IPS-NIHi11 (cell line): ENCODE measurements at places on chromosomes 13 and 19.

GRCh38 chr13:77511552-77511951, 24.0 kb upstream of the SCEL start:
- DNase-seq: no peak

GRCh38 chr19:49506575-49507105, 5.8 kb upstream of the FCGRT start:
- DNase-seq: peak; percentile 84

GRCh38 chr19:6011794-6012193, 33.9 kb upstream of the RANBP3 start:
- no peak for DNase-seq

DNA sequence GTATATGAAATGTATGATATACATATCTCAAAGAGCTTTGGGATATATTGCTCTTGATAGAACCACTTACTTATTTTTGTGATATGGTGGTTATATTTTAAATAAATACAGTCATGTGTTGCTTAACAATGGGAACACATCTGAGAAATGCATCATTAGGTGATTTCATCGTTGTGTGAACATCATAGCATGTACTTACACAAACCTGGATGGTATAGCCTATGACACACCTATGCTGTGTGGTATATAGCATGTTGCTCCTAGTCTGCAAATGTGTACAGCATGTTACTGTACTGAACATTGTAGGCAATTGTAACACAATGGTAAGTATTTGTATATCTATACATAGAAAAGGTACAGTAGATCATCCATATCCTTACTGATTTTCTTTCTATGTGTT, 7.7 kb downstream of the RB1 start:
- no peak for DNase-seq

- DNase-seq: no peak
These were observed 4.7 kb upstream of the ZNF813 start for GRCh38 chr19:53462861-53463260.

- DNase-seq: no peak
These were observed 1247.6 kb upstream of the MIR17HG start for GRCh38 chr13:90099847-90100246.

GRCh38 chr13:113656003-113656588, 1.9 kb downstream of the ATP4B start:
- DNase-seq: no peak

DNA sequence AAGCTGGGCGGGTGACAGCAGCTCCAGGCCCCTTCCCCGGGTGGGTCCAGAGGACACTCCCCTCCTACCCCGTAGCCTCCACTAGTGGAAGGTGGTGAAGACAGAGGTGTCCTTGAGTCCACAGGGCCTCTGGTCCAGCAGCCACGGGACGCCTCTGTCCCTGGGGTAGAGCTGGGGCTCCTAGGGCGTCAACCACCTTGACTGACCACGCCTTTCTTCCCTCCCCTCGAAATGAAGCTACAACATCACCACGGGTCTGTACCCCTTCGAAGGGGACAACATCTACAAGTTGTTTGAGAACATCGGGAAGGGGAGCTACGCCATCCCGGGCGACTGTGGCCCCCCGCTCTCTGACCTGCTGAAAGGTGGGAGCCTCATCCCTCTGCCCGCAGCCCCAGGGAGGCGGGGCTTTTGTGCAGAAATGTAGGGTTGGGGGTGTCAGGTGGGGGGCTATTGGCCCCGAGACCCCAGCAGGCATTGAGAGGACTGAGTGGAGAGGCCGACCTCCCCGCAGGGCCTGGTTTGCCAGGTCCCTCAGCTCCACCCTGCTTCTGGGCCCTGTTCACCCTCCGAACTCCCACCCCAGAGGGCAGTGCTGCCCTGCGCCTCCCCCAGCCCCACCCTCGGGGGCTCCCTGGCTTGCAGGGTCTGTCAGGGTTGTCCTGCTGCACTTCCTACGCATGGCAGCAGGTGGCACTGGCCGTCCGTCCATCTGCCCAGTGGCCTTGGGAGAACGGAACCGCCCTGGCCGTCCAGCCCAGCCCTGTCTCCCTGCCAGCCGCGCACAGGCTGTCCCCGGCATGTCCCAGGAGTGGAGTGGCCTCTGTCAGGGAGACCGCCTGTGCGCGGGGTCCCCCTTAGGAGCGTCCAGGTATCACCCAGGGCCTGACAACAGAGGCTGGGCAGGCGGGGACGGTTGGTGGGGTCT, 15.7 kb downstream of the STK11 start:
- peak; percentile 81 for DNase-seq

DNA sequence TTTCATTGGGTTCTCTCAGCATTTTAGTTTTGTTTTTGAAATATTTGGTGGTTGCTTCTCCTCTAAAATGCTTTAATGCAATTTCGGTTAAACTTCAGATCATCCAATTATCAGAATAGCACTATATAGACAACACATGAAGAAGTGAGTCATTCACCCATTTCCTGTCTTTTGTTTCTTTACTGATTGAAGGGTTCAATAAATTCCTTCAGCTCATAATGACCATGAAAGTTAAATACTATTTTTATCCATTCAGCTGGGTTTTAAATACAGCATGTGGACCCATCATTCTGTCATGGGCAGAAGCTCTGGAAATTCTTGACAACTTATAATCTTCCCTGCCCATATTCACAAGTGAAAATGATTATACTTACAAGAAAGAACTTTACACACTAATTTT, 187.2 kb downstream of the ITGBL1 start:
- DNase-seq: no peak
